CD4-positive, alpha-beta T cell treated with Interleukin-2 at 100 ng/mL for 4 hours (primary cell): ENCODE measurements at places on chromosomes 12 and 14.

DNA sequence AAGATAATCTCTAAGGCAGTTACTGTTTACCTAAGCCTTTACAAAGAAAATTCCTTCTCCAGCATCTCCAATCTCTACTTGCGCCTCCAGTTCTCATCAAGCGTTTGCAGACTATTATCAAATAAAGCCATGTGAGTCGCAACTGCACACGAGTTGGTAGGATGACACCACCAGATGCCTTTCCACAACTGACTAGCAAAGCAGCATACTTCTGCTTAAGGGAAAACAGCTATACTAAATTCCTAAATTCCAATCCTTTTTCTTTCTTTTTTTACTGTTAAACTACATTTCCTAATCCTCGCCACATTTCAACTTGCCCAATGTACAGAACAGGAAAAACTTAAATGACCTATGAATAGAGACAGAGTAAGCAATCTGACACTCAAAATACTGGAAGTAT lies 166.7 kb downstream of the ITPR2 start:
- no peak for DNase-seq

GRCh38 chr12:66742508-66743367 lies 63.9 kb upstream of the GRIP1 start:
- DNase-seq: no peak

DNA sequence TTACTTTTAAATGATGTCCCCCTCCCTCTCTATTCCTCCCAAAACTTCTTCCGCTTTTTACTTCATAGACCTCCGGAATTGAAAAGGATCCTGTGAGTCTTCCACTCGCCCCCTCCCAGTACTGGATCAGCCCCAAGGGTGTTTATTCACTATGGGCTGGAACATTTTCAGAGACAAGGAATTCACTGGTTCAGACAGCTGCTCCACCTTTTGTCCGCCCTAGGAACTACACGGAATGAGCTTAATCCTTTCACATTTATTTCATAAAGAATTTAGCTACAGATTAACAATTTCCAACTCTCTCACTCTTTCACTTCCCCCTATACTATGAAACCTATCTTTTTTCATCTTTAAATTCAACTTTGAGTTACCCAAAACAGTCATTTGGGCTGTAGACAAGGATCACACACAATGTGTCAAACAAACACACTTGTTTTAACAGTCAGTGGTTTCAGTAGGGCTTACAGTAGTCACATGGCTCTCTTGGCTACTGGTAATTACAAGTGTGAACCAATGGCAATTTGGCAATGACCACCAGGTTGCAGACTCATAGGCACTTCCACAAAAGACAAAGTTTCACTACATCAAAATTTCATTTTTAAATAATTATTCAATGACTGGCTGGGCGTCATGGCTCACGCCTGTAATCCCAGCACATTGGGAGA lies 20.6 kb downstream of the CNIH1 start:
- DNase-seq: peak; percentile 14

GRCh38 chr14:69895109-69895508 lies 15.9 kb downstream of the SMOC1 start:
- no peak for DNase-seq

GRCh38 chr14:54935958-54936357 lies 33.3 kb upstream of the GCH1 start:
- DNase-seq: no peak

DNA sequence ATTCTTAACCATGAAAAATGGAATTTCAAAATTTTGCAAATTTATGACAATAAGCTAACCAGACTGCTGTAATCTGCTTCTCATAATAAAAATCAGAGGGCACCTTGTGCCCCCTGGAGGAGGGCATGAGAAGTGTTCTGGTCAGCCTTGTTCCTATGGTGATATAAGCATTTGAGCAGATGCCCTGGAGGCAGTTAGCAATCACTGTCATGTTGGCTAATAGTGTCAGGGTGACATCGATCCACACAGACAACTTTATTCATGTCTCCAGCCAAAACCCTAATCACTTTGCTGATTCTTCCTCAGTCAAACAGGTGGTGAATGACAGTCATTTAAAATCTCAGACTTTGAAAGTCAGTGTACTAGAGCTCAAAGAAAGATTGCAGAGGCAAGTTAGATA lies 943.0 kb downstream of the GALC start:
- DNase-seq: no peak

- peak; percentile 87 for DNase-seq
Observed at GRCh38 chr14:91418387-91419043, 895 bp upstream of the CCDC88C start.

DNA sequence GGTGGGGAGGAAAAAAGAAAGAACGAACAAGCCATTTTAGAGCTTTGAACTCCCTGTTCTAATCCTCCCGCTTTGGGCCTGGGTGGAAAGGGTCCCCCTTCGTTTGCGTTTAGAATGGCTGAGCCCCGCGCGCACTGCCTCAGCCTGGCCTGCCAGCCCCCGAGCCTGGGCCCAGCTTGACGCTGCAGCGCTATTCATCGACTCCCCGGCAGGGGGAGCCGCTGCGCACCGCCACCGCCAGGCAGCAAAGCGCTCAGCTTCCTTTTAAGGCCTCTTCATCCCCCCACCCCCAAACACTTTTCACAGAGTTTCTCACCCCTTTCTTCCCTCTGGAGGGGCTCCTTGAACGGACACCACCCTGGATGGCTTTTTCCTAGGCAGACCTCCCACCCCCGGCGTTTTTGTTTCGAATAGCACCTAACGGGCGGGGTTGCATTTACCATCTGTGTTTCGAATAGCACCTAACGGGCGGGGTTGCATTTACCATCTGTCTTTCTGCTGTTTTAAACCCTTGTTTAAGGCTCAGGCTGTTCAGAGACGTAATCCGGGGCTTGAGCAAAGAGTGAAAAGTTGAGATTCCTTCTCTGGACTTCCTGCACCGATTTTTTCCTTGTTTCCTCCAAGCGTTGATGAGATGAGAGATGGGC lies 56.4 kb upstream of the PIWIL1 start:
- no peak for DNase-seq
